Posterior cingulate gyrus (tissue), 11 donors: ENCODE measurements at places on chromosomes 5 and 9.

- no peak for DNase-seq
These were observed 113.0 kb downstream of the TRIO start for GRCh38 chr5:14256026-14256690.

DNA sequence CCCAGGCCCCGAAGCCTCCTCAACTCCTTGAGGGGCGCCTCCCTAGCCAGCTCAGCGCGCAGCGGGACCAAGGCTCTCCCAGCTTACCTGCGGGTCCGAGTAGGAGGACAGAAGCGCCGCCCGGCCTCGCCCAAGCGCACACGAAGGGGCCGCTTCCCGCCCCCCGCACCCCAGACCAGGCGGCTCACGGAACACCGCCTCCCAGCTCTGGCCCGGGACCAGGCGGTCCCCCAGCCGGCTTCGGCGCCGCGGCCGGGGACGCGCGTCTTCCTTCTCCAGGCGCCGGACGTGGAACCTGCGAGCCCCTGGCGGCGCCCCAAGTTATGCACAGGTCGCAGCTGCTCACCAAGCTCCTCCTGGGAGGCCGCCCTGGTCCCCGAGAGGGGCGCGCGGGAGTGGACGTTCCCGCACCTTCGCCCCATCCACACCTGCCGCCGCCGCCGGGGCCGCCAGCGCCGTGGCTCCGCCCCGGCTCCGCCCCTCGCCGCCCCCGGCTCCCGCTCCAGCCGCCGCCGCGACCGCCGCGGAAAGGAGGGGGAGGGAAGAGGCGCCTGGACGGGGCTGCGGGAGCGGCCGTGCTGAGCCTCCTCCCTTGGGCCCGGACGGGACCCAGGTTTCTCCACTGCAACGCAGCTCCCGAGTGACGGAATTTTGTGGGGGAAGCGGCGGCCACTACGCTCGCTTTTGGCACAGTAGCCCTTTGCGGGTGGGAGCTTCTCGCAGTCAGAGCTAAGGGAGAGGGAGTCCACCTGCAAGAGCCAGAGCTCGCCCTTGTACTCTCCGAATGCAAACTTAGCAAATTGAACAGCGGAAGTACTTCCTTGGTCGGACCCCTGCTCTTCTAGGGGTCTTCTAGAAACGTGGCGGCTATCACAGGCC, 77.5 kb upstream of the IFNE start:
- peak; percentile 32 for DNase-seq

DNA sequence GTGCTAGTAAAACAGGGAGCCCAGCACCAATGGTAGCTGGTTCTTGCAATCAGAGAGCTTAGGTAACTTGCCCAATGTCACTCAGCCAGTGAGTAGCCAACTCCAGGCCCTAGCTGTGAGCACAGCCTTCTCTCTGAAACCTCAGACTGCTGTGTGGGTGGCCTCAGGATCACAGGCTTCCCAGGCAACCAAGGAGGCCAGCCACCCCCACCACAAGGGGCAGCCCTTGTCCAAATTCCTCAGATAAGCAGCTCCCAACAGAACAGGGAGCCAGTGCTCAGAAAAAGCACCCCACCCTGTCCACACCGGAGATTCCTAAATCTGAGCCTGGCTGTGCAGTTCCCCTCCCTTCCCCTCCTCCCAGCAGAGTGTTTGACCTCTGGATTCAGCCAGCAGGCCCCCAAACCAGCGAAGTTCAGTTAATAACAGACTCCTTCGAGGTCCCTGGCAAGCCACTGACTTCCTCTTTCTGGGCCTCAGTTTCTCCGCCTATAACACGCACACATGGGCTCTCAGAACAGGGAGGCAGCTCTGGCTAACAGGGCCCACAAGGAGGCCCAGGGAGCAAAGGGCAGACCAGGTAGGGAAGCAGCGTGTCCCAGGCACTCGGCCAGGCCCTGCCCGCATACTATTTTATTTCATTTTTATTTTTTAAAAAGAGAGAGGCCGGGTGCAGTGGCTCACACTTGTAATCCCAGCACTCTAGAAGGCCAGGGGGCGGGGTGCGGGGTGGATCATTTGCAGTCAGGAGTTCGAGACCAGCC, 2.7 kb downstream of the EEIG1 start:
- no peak for DNase-seq

DNA sequence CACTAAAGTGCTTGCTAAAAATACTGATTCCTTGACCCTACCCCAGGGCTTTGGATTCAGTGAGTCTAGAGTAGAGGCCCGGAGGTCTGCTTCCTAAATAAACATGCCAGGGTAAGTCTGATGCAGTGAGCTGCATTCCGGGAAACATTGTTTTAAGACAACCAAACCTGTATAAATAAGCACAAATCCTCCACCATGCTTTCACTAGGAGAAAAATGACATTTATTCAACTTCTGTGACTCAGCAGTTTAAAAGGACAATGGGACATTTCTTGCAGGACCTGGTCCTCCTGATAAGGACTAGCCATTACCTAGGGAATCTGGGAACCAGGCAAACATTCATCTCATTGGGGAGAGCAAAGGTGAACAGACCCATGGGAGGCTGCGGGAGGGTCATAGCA, 335.3 kb downstream of the MLLT3 start:
- no peak for DNase-seq

DNA sequence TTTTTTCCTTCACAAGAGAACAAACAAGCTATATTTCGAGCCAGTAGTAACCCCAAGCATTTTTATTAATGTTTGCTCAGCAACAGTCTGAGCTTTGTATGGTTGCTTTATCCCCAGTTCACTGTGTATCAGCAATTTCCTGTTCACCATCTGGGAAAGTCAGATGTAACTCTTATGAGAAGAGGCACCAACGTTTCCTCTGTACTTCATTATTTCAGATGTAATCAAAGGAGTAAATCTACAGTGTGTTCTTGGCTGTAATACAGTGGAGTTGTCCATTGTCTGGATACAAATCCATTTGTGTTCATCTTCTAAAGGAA, 340.2 kb downstream of the ARRDC3 start:
- no peak for DNase-seq

DNA sequence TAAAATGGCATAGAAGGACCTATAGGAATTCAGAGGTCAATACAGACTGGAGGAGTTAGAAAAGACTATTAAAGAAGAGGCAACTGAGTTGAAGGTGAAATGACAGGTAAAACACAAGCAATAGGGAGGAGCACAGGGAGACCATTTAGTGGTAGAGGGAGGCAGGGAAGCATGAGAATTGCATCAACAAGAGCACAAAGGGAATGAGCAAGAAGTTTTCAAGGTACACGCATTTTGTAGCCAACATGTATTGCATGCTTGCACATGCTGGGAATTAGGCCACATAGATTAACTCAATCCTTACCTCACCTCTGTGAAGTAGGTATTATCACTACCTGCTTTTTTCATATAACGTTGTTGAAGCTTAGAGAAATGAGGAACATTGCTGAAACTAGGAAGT, 42.3 kb downstream of the PLPP1 start:
- no peak for DNase-seq

DNA sequence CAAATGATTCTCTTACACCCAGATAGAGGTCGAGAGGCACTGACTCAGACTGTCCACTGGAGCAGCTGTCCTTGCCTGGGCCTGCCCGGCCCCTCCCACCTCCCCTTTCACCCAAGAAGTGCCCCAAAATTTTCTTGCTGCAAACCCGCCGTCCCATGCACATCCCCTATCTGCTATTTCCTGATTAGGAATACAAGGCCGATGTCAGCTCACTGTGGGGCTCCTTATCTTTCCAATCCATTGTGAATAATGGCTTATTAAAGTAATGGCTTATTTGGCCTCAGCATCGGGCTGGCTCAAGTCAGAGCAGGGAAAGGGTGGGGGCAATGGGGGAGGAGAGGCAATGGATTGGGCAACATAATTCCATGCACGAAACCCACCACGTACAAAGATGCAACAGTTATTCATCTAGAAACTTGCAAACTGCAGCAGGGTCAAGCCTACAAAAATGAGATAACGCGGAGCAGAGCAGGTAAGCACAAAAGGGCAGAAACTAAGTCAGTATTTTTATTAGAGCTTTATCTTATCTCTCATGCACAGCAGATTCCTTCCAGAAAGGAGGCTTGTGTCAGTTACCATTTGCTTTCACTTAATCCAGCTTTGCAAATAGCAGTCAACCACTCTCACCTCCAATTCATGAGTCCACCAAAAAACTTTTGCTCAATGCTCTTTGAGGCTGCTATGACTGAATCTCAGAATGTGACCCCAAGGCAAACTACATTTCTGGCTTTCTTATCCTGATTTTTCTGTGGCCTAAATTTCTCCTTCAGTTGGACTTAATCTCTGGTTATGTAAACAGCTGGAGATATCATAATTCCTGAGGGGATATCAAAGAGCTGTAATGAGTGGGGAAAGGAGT, 138.2 kb upstream of the OSMR start:
- DNase-seq: no peak

DNA sequence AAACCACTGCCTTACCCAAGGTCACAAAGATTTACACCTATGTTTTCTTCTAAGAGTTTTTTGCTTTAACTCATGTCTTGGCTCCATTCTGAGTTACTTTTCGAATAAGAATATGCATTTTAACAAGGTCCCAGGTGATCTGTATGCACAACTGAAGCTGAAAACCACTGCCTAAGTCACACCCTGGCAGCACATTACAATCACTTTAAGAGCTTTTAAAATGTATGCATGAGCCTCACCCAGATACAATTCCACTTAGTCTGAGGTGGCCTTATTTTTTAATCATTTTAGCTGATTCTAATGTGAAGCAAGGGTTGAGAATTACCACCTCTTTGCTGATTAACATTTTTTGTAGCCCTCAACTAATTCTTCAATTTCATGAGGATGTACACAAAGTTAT, 29.5 kb downstream of the IDNK start:
- DNase-seq: no peak

DNA sequence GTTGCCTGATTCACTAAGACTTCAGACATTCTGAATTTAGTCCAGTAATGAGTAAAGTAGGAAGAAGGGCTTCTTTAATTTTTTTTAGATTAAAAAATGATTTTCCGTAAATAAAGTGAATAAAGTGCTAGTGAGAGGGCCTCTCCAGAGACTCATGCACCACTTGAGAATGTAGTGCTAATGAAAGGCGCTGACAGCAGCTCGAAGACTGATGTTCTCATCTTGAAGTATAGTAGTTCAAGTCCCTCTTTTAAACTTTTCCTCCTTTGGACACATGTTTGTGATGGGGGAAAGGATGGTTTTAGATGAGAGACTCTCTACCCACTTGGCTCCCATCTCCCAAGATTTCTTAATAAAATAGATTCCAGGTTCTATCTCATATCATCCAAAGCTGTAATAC, 48.5 kb downstream of the G3BP1 start:
- no peak for DNase-seq

GRCh38 chr9:118686959-118687358, 682.3 kb downstream of the BRINP1 start:
- DNase-seq: no peak
